ENCODE measurements at places on chromosomes 16 and 17.

GRCh38 chr16:13390093-13390985 is 488.9 kb downstream of the SHISA9 start:
- DNase-seq, result no peak

- DNase-seq, result no peak
Observed at GRCh38 chr16:10597187-10597601, 16.8 kb upstream of the EMP2 start.

DNA sequence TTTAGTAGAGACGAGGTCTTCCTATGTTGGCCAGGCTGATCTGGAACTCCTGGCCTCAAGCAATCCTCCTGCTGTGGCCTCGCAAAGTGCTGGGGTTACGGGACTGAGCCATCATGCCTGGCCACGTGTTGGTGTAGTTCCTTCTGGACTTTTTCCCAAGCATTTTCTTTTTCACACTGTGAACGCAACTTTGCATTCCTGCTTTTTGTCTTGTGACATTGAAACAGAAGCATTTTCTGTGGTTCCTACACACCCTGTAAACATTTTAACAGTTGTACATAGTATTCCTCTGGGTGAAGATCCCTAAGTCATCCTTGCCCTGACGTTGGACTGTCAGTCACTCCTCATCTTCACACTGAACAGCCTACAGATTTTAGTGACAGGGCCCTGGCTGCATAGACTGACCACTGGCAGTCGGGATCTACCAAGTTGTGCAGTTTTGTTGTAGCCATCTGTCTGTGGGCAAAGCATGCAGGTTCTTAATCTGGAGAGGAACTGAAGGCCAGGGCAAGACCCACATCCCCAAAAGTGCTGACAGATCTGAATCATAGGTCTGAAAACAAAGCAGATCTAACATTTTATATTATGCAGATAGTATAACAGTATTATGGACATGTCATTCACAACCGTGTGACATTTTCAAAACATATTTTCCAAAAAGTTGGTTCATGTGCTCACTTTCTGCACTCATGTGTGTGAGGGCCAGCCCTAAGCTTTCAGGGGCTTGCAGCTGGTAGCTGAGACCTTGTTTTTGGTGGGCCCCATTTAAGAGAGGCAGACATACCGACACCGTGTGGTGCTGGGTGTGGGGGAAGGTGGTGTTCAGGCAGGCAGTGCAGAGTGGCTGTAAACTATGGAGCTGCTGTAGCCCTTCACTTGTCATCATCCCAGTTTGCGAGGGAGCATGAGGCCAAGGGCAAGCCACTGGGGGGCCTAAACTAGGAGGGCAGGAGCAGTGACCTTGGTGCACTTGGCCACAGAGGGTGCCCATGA is 59.9 kb downstream of the EPN2 start:
- DNase-seq, result no peak

- peak; percentile 89 for DNase-seq
Observed at GRCh38 chr17:81733507-81734404, 21.7 kb downstream of the SLC25A10 start.

- DNase-seq, result no peak
Observed at GRCh38 chr17:47204722-47205418, 4.3 kb upstream of the MYL4 start.

DNA sequence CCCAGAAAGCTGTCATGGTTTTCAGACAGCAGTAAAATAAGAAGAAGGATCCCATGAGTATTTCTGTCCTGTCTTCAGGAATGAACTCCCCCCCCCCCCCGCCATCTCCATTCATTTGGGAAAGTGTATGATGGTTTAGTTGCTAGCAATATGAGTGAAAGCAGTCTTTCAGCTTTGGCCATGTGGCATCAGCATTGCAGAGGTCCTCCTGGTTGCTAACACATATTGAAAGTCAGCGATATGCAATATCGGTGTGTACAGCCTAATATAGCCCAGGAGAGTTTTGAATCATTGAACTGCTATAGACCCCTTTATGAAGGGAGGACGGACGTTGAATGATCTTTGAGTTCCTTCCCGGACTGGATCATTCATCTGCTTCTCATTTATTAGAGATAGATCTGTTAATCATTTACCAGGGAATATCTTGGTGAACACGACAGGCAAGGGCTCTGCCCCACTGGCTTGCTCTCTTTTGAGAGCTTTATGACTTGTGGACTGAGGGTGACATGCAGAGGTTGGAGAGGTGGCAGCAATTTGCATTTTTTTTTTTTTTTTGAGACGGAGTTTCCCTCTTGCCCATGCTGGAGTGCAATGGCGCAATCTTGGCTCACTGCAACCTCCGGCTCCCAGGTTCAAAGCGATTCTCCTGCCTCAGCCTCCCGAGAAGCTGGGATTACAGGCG is 25.2 kb downstream of the DEF8 start:
- no peak for DNase-seq

GRCh38 chr17:81189670-81190530 is 23.9 kb upstream of the AATK start:
- DNase-seq, result peak; percentile 79

- DNase-seq, result peak; percentile 74
Observed at GRCh38 chr17:1083451-1084187, 86.7 kb downstream of the TIMM22 start.

GRCh38 chr17:79874329-79874981 is 35.2 kb upstream of the CBX4 start:
- peak; percentile 61 for DNase-seq

GRCh38 chr16:75226550-75227360 is 8.0 kb downstream of the CTRB1 start:
- DNase-seq, result peak; percentile 6

DNA sequence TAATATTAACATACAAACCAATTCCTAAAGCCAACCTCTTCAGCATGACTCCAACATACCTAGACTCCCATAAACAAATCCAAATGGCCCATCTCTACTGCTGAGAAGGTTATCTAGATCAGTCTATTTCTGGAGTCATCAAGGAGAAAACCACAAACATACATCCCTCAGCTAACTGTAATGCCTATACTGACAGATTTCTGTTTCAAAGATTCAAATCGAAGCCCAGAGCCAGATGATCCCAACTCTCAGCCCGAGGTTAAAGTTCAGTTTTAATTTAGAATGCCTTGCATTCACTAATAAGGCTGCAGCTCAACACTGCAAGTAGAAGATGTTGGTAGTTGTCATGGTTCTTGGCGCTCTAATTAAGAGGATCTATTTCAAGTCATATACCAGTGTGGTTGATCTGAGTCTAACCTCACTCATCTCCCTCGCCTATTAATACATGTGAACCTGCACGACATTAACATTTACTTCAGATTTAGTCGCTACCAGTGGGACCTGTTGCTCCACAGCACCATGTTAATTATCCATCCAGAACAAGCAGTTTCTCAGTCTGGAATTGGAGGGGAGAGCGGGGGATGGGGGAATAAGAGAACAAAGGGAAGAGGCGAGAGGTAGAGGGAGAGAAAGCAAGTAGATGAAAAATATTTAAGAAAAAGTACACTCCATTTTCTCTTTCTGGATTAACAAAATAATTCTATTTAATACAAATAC is 15.4 kb downstream of the PHF12 start:
- no peak for DNase-seq

DNA sequence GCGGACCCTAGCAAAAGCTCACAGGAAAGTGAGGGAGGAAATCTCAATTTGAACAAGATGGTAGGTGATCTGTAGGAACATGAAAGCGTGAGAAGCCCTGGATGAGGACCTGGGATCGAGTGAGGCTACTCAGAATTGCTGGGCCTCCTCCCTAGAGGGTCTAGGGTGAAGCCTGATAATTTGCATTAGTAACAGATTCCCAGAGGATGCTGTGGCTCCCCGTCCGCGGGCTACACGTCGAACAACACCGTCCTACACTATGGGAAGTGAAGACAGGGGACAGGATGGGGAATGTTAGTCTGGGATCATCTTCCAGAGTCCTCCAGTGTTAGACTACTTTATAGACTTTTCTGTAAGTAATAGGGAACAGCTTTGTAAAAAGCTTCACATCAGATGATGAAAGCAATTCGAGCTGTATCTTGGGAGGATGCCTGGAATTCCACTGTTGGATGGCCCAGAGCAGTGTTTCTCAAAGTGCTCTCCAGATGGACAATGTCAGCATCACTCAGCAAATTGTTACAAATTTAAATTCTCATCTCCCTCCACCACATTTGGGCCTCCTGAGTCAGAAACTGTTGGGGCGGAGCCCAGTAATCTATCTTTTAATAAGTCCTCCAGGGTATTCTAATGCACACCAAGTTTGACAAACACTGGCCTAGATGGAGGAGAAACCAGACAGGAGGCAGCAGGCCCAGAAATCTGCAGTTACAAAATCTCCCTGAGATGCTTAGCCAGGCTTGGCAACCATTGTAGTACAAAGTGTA is 6.5 kb downstream of the FNDC8 start:
- DNase-seq, result no peak

DNA sequence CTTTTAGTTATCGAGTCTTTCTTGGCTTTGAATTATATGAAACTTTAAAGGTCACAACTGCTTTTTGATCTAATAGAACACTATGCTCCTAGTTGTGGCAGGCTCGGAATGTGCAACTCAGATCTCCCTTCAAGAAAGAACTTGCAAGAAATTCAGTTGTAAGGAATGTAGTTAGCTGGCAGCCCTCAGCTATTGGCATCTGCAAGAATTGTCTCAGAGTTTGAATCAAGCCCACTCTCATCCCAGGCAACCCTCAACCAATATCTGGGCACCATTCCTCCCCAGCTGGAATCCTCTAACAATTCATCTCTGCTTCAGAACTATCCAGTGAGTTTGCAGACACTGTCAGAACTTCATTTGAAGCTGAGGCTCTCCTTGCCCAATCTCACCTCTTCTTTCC is 447.2 kb downstream of the KIF2B start:
- DNase-seq, result no peak

GRCh38 chr16:68860978-68861892 is 17.9 kb downstream of the TANGO6 start:
- DNase-seq, result no peak

DNA sequence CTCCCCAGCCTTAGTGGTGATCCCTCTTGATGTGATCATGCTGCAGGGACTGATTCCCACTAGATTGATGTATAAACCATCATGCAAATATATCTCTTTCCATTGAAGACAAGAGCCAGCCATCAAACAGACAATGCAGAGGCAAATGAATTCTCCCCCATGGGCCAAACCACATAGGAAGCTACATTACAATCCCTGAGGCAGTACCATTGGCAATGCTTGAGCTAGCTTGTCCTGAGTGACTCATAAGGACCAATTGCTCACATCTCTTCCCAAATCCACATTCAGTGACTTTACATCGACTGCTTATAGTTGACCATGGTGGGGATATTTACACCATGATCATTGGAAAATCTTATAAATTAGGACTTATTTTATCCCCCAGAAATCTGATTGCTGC is 242.2 kb downstream of the SHISA9 start:
- DNase-seq, result no peak

DNA sequence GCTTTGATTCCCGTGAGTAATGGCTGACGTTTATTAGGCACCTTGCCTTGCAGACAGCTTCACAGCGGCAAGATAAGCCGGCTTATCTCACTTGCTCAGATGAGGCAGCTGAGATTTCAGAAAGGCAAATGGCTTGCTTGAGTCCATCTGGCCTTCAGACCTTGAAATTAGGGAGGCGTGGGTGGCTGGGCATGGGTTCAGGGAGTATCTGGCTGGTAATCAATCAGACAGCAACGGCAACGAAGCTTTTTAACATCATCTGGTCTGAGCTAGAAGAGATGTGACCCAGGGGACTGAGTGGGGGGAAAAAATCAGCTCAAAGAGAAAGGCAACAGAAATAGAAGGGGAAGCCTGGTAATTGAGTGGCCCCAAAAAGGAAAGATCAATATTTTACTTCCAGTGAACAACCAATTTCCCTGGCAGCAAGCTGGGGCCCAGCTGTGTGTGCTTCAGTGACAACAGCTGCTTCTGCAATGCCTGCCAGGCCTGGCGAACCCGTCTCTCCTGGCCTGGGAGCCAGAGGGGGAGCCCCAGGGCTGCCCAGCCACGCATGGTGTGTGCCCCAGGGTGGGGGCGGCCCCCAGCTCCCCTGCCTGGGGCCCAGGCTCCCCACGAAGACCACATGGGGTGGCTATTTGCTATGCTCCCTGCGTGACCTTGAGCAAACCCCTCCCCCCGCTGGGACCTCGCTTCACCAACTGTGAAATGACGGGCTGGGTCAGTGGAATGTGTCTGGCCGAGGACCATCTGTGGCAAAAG is 34.0 kb downstream of the RAB11FIP4 start:
- DNase-seq, result peak; percentile 93

- DNase-seq, result no peak
Observed at GRCh38 chr17:68973098-68973846, 18.1 kb upstream of the ABCA8 start.

DNA sequence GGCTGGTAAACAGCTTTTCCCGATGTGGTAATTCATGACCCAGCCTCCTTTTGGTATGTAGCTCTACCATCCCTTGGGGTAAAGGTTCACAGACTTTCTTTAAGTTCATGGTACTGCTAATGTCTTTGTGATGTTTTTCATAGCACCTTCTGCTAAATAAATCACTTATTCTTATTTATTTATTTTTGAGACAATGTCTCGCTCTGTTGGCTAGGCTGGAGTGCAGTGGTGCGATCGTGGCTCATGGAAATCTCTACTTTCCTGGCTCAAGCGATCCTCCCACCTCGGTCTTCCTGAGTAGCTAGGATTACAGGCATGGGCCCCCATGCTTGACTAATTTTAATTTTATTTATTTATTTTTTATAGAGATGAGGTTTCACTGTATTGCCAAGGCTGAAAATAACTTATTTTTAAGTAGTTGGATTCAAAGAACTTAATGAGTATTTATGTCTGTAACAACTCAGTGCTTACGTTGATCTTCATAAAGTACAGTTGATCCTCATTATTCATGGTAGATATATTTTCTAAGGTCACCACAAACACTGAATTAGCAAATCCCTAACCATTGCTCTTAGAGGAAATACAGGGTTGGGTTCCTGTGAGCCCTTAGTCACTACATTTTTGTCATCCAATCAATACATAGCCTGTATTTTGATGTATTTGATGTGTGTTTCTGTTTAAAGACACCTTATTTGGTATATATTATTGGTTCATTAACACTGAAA is 97.1 kb downstream of the SHISA9 start:
- no peak for DNase-seq

DNA sequence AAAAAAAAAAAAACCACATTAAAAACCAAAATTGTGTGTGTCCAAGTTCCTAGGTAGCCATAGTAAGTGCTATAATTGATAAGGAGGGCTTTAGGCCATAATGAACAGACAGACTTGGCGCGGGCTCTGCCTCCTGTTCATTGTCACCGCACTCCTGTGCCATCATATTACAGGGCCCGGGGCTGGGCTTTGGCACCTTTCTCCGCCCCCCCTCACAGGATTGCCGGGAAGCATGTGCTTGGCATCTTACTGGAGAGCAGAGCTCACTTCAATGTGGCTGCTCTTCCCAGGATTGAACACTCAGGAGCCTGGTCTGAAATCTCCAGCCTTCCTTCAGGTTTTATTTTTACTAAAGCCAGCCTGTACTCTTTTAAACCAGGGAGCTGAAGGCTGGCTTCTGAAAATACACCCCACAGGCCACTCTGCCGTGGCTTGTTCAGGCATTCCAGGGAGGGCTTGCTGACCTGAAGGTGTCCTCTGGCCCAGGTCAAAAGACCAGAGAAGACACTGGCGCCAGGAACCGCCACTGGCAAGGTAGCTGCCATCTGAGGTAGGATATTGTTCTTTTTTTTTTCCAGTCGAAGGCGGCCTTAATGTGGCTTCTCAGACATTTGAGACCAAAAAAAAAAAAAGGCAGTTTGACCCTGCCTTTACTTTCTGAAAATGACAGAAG is 39.3 kb downstream of the DHRS7B start:
- no peak for DNase-seq

GRCh38 chr16:54245788-54246453 is 40.7 kb downstream of the IRX3 start:
- DNase-seq, result no peak

- DNase-seq, result peak; percentile 42
Observed at GRCh38 chr16:11032922-11033291, 88.5 kb downstream of the CLEC16A start.

GRCh38 chr17:79696610-79696982 is 34.1 kb upstream of the ENPP7 start:
- no peak for DNase-seq

Data from WERI-Rb-1 (cell line).